ENCODE measurements at places on chromosomes 1 and 21. TPM values are rescaled to one million over a fixed set of nuclear protein-coding genes. Genes with fewer than 3 reads are reported as not detected.

GRCh38 chr1:103362348-103363007, 163.0 kb upstream of the RNPC3 start:
- no peak for DNase-seq

- no peak for DNase-seq
These were observed 7.3 kb downstream of the RGS4 start for GRCh38 chr1:163076446-163076845.

DNA sequence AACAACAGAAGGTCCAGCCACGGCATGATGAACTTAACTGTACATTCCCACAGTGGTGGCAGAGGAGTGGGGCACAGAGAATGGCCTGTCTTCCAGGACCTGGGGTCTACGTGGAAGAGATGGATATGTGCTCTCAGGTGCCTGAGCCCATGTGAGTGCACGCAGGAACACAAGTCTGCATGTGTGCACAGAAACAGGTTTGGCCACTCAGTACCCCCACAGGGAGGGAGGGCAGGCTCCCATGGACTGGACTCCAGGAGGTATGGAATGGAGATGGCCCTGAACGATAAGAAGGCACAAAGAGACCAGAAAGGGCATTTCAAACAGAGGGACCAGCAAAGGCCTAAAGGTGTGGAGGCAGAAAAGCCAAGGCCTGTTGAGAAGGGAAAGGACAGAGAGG, 10.8 kb downstream of the COL9A2 start:
- DNase-seq = no peak

DNA sequence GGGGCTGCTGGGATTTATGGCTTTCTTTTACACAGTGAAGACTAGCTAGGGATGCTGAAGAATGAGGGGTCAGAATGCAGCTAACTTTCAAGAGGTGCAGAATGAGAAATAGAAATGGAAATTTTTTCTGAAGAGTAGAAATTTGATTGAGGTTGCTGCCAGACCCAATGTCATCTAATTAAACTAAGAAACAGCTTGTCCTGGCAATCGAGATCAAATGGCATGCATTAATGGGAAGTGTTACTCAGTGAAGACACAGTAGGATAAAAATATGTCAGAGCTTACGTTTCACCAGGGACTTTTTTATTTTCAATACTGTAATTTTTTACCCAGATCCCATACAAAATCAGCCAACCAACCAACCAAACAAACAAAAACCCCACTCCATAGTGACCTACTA, 306.0 kb downstream of the GRIK1 start:
- no peak for DNase-seq

DNA sequence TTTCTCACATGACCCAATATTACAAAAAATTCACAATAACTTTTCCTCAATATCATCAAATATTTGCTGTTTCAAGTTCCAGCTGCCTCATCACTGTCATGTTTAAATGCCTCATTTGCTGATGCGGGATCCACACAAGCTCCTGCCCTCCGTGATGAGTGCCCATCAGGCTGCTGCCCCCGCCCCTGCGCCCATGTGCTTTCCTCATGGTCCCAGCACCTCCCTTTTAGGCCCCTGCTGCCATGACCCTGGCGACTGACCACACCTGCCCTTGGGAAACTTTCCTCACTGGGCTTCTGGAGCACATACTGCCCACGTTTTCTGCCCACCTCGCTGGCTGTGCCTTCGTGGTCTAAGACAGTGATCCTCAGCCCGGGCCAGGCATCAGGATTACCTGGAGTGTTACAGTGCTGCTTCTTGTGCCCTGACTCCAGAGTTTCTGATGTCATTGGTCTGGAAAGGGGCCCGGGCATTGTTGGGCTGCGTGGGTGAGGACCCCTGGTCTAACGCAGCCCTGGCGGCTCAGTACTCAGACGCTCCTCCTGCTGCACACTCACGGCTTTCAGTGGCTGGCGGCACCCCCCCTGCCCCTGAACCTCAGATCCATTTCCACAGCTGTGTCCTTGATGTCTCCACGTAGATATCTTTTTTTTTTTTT, 20.5 kb downstream of the PLEKHM2 start:
- no peak for DNase-seq

- no peak for DNase-seq
These were observed 336.6 kb downstream of the SIPA1L2 start for GRCh38 chr1:232293361-232293760.

C8B gene
- not detected for polyA plus RNA-seq

NHLH1 gene
- polyA plus RNA-seq = 4.9 TPM

- no peak for DNase-seq
These were observed 1652.0 kb downstream of the NCAM2 start for GRCh38 chr21:22650226-22650625.

DNA sequence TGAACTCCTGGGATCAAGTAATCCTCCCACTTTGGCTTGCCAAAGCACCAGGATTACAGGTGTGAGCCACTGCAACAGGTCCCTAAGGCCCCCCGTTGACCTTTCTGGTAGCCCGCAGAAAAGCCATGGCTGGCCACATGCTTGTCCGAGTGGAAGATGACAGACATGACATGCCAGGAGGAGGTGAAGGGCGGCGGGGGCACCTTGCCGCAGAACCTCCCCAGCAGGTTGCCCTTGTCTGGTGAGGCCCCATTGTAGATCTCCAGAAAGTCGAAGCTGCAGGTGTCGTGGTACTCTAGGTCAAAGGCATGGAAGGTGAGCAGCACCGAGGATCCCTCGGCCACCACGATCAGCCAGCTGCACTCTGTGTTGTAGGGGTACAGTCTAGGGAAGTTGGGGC, 8.4 kb downstream of the CDCP2 start:
- DNase-seq = no peak

PEX11B gene
- 51.7 TPM for polyA plus RNA-seq
